ENCODE measurements at places on chromosomes 5 and 9.
A peak's percentile ranks its signal among the peaks of the same experiment; 100 is the strongest.

DNA sequence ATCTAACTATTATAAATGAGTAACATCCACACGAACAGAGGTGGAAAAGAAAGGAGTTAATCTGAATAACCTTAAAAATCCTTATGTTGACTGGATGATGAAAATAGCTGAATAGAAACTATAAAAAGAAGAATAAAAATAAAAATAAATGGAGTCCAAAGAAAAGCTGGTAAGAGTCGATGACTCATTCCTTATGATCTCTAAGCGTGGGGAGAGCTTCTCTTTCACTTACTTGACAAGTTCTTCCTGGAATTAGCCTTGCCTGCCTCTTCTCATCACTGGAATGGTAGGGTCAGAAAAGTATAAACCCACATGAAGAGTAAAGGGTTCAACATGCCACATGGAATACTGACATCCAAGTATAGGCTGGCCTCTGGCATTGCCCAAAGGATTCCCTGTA, 477.0 kb upstream of the RGMB start:
- DNase-seq = peak; percentile 21

DNA sequence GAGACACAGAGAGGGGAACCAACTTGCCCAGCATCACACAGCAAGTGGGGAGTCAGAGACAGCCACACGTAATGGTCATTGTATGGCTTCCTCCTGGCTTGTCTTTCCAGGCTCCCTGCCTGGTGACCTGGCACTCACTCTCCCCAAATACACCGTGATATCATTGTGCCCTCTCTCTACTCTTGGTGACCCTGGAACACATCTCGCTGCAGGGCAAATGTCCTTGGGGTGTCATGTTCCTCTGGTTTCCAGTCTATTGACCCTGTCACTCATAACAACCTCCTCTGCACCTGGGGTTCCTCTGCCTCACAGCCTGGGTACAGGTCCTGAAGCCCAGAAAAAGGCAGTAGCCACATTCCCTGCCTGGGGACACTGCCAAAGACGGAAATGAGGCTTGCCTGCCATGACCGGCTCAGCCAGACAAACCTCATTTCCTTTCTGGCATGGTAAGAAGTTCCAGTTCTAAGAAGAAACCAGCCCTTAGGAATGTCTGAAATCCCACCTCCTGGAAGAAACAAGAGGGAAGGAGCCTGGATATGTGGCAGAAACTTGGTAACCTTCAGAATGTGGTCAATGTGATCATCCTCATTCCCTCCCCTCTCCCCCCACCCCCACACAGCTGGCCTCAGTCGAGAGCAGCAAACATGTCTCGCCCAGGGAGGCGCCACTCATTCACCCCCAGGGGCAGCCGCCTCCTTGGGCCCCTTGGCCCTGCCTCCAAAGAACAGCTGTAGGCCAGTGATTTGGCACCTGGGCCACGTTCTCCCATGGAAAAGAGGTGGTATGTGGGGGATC, 30.6 kb upstream of the SMU1 start:
- DNase-seq = peak; percentile 98

DNA sequence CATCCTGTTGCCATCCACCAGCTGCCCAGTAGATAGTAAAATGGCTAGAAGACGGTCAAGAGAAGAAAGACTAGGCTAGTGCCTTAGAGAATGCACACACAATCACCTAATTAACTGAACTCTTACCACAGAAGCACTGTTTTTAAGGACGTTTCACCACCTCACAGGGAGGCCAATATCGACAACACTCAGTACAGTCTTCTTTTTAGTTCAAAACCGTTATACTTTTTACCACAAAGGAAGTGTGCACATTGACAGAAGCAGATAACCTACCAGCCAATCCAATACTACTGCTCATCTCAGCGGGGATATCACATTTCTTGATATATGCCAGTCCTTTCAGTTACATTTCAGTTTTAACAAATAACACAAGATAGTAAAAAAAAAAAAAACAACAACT, 122.3 kb downstream of the GNAQ start:
- DNase-seq = no peak

DNA sequence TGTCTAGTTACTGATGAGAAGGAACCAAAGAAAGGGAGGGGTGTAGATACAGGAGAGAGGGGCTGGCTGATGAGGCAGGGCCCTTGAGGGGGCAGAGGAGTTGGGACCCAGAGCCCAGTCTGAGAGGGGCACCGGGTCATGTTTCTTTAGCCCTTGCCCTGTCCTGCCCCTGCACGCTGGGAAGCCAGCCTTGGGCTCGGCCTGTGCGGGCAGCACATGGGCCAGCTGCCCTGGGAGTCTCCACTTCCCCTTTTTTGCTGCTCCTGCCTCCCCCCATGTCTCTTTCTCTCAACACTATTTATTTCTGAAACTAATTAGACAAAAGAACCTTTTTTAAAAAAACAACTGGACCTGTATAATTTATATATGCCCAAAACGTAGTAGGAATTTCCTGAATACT, 20.5 kb downstream of the MVB12B start:
- no peak for DNase-seq

DNA sequence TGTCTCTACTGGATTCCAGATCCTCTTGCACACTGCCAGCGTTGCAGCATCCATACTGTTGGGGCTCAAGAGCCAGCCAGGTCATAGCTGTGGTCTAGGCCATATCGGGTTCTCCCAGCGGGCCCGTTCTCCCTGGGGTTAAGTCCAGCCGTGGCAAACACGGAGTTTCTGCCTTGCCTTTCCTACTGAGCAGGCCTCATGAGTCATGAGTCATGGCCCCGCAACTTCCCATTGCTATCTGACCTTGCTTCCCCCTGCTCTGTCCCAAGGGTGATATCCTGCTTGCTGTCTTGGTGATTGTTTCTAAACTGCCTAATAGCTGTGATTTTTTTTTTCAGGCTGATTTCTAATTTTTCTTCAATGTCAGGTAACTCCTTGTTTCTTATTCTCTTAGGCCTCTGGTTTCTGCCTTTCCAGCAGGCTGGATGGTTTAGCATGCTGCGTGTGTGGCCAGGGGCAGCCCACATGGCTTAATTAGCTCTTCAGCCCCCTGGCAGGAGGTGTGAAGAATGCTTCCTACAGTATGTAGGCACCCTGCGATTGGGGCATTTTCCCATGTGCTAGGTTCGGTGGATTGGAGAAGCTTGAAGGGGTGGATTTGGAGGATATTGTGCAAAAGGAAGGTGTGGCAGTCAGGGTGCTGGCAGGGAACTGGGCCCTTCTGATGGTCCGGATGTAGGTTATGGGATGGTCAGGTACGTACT, 18.7 kb downstream of the DAPK1 start:
- no peak for DNase-seq

- peak; percentile 97 for DNase-seq
Measured at GRCh38 chr5:133952729-133953567, 15.5 kb downstream of the C5orf15 start.

- no peak for DNase-seq
Measured at GRCh38 chr5:26942481-26942880, 95.9 kb downstream of the CDH9 start.

DNA sequence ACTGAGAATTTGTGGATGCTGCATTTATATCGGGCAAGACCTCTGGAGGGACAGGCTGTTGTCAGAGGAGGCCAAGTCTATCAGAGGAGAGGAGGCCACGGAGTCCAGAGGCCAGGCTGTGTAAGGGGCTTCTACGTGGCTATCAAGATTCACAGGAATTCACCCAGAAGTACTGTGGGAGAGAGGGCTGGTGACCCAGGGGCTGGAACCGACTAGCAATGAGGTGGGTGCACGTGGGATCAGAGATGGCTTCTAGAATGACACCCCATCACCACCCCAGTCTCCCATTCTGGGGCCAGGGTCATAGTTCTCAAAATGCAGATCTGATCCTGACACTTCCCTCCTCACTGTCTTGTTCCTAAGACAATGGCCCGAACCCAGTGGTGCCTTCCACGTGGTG, 61.2 kb upstream of the PHYKPL start:
- no peak for DNase-seq

- no peak for DNase-seq
Measured at GRCh38 chr9:107438211-107439031, 51.1 kb downstream of the KLF4 start.

Data from AG10803 (cell line).